Kidney (tissue), 22 donors: ENCODE measurements at places on chromosomes 3 and 15. TPM values are rescaled to one million over a fixed set of nuclear protein-coding genes. Genes with fewer than 3 reads are reported as not detected.

- no peak for DNase-seq
Observed at GRCh38 chr3:183377307-183377959, 51.0 kb downstream of the MCF2L2 start.

MUC20 gene
- total RNA-seq: 42.6 TPM

IL20RB gene
- 0.79 TPM for total RNA-seq

DNA sequence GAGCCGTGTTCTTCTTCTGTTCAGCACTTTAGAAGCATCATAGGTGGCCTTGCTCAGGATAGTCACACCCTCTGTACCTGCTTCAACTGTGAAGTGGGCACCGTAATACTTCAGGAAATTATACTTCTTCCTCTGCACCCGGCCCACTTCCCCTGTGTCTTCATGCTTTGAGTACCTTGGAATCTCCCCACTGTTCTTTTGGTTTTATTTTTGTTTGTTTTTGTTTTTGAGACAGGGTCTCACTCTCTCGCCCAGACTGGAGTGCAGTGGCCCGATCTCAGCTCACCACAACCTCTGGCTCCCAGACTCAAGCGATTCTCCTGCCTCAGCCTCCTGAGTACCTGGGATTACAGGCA is 1.7 kb downstream of the P2RY14 start:
- no peak for DNase-seq

GOLIM4 gene
- total RNA-seq: 29.9 TPM
